Stimulated activated CD8-positive, alpha-beta memory T cell treated with anti-CD3 and anti-CD28 coated beads, Interleukin-4, amount 100 ng/mL, for 1 hour (primary cell): ENCODE measurements at places on chromosomes 7 and 10.

DNA sequence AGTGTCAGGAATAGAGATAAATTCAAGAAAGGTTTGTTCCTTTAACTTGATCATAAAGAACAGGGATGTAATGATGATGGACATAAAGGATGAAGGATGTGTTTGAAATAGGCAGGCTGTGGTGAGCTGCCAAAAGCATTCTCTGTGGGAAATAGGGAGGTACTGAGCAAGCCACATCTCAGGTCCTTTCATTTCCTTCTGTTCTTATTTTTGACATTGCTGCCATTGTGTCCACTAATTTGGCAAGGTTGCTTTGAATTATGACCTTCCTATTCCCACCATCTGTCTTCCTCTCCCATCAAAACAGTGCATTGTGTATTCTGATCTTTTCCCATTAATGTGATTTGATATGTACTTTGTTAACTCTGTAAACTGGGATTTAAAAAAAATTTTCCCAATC, 9.4 kb downstream of the SCRN1 start:
- no peak for DNase-seq

DNA sequence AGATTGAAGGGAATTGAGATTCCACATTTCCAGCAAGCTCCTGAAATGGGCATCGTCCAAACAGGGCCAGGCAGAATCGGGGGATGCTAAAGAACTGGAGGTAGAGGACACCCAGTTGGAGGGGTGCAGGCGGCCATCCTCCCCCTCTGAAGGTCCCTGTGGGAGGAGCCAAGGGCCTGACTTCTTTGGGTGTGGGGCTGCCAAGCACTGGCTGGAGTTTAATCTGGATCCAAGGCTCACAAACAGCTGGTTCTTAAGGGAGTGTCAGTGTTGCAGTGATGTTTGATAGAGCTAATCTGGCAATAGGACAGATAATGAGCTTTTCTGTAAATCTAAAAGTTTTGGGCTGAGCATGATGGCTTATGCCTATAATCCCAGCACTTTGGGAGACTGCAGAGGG, 20.8 kb downstream of the TSPAN14 start:
- no peak for DNase-seq

DNA sequence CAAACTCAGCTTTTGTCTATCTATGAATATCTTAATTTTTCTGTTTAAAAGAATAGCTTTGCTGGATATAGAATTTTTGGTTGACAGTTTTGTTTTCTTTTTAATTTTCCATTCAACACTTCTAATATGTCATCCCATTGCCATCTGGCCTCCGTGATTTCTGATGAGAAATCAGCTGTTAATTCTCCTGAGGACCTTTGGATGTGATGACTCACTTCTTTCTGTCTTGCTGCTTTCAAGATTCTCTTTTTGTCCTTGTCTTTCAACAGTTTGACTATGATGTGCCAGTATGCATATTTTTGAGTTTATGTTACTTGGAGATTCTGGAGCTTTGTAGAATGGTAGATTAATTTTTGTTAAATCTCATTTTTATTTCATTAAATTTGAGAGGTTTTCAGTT, 38.4 kb downstream of the ZNF518A start:
- no peak for DNase-seq

GRCh38 chr7:3150027-3150426, 106.4 kb upstream of the CARD11 start:
- DNase-seq: no peak

GRCh38 chr7:90717296-90718060, 121.4 kb downstream of the CDK14 start:
- no peak for DNase-seq

GRCh38 chr10:4670737-4671136, 155.3 kb upstream of the AKR1E2 start:
- no peak for DNase-seq

DNA sequence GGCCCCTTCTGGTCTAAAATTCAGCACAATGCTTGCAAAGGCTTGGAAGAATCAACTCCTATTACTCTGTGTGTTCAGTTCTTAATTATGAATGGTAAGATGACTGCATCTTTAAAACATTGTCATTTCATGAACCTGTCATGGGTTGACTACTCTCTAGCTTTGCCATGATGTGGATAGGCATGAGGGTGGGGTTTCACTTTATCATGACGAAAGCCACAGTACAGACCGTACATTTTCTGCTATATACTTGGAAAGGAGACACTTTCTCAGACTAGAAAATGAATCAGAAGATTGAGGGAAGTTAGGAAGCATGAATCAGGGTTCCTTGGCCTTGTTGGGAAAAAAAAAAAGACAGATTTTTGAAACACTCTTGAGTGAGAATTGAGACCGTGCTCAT, 19.7 kb upstream of the MSRB2 start:
- DNase-seq: no peak

DNA sequence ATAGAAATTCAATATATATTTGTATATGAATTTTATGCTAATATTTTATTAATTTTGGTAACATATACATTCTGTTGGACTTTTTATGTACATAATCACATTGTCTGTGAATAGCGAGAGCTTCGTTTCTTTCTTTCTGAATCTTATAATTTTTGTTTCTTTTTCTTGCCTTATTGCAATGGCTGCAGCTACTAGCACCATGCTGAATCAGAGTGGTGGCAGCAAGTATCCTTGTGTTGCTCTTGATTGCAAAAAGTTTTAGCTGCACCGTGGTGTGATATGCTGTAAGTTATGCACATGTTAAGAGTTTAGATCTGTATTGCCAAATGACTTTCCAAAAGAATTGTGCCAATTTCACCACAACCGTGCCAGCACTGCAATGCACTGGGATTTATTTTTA, 32.6 kb downstream of the ELFN1 start:
- DNase-seq: no peak

GRCh38 chr10:127907411-127908105, 655 bp downstream of the PTPRE start:
- DNase-seq: no peak

DNA sequence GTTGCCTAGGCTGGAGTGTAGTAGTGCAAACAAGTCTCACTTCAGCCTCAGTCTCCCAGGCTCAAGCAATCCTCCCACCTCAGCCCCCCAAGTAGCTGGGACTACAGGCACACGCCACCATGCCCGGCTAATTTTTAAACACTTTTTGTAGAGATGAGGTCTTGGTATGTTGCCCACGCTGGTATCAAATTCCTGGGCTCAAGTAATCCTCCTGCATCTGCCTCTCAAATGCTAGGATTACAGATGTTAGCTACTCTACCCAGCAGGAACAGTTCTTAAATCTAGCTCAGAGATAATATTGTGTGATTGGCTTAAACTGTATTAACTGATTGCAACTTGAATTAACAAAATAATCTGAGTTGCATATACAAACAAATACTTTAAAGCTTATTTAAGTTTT, 82.9 kb downstream of the CDK14 start:
- DNase-seq: no peak

DNA sequence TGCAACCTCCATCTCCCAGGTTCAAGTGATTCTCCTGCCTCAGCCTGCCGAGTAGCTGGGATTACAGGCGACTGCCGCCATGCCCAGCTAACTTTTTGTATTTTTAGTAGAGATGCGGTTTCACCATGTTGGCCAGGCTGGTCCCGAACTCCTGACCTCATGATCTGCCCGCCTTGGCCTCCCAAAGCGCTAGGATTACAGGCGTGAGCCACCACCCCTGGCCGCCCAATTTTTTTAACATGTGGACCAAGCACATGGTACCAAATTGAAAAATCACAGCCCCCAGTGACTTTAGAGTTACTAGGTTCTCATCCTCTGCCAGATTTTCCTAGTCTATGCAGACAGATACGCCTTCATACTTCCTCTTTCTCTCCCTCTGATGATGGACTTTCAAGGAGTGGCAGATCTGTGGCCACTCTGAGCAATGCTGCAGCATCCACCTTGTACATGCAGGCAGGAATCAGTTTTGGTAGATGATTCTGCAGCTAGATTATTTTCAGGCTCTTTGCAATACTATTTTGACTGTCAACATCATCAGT, 34.0 kb upstream of the EZH2 start:
- no peak for DNase-seq

GRCh38 chr7:77727527-77727926, 31.3 kb downstream of the RSBN1L start:
- DNase-seq: no peak

GRCh38 chr7:14583518-14583917, 319.0 kb downstream of the DGKB start:
- DNase-seq: no peak

DNA sequence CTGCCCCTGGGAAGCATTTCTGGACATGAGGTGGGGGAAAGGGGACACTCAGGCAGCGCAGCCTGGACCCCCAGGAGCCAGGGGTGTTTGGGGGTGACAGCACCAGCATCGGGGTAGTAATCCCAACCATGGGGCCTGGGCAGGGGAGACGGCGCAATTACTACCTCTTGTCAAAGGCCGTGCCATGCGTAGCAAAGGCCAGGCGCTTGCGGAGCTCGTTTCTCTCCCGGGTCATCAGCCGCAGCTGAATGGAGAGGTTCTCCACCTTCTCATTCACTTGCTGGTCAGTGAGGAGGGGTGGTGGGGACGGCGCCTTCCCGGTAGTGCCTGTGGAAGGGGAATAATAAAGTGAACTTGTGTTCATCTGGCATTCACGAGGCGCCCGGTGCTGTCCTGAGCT, 70.0 kb downstream of the DLG5 start:
- no peak for DNase-seq

GRCh38 chr10:50972591-50972990, 87.2 kb upstream of the A1CF start:
- no peak for DNase-seq

DNA sequence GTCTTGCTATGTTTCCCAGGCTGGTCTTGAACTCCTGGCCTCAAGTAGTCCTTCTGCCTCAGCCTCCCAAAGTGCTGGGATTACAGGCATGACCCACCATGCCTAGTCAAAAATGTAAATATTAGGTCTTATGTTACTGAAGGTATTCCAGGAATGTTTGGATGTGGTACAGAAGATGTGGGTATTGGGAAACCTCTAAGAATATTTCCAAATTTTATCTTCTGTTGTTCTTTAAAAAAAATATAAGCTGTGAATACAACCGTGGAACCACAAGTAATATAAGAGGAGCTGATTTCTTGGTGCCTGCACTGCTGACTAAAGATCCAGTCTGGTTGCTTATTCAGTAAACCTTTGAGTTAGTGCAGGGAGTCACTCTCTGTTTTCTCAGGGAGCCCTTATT, 178.3 kb downstream of the AUTS2 start:
- no peak for DNase-seq

DNA sequence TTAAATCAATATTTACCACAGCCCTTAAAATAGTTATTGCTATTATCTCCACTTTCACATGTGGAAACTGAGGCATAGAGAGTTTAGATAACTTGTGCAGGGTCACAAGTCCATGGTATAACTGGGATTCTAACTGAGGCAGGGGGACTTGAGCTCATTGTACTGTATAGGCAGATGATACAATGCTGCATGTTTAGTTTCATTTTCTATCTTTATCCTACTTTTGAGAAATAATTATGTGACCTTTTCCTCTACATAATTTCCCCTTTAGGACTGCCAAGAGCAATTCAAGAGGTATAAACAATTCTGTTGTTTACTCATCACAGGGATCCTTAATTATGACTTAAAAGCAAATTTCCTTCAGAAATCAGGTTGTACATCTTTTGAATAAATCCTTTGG, 193.1 kb downstream of the SUGCT start:
- no peak for DNase-seq

- DNase-seq: no peak
Observed at GRCh38 chr10:50063100-50063499, 4.7 kb upstream of the WASHC2A start.

GRCh38 chr10:124416733-124417132, 2.0 kb downstream of the OAT start:
- no peak for DNase-seq

DNA sequence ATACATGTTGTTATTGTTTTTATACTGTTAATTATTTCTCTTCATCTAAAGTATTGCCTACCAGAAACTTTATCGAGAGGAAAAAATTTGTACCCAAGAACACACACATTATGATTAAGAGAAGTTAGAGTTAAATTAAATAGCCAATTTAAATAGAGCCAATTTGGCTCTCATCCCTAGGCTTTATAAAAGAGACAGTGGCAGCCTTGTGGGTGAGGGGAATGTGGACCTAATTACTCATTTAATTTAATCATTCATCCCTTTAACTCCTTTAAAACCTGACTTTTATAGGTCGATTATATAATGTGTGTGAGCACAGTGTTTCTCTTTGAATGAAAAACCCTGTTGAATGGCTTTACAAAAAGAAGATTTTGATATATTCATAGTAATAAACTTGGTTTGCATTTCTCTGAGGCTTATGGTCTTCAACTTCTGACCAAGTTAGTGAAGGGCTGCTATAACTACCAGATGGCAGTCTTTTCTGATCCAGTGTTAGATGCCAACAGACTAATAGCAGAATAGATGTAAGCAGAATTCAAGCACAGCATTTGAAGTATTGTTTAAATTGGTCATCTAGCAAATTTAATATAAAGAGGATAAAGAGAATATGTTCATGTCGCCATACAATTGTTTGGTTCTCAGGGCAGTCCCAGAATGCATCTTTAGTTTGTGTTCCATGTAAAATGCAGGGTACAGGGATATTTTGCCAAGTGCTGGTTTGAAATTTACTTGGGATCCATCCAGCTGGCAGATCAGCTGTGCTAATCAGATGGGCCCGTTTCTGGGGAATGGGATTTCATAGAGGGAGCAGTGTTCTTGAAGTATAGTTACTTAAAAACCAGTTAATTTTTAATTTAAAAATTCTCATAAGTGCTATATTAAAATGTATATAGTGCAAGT, 25.3 kb downstream of the ADD3 start:
- DNase-seq: no peak

DNA sequence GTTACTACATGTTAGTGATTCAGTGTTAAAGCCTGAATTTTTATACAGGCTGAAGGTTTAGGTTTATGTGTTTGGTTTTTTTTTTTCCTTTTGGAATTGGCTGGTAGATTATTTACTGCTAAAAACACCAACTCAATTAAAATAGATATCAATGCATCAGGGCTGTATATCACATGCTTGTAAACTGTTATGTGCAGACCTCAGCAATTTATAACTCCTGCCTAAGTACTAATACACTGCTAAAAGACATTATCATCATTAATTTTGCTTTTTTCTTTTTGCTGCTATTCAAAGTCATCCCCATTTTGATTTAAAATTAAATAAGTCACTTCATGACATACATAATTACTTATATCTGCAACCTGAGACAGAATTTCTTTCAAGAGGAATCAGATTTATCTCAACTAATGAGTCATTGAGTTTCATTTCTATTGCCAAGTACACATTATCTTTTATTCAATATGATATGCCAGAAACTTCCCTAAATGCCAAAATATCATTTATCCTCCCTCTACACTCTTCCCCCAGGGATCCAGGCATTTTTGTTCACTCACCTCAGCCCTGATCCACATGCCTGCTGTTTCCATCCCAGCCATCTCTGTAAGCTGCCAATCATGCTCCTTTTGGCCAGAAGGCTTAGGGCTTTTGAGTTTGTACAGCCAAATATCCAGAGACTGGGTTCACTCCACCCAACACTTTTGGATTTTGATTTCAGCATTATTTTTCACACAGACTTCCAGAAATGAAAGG, 98.5 kb downstream of the POLR1F start:
- no peak for DNase-seq
